ENCODE measurements at places on chromosomes 2 and 18.
A peak's percentile ranks its signal among the peaks of the same experiment; 100 is the strongest.

DNA sequence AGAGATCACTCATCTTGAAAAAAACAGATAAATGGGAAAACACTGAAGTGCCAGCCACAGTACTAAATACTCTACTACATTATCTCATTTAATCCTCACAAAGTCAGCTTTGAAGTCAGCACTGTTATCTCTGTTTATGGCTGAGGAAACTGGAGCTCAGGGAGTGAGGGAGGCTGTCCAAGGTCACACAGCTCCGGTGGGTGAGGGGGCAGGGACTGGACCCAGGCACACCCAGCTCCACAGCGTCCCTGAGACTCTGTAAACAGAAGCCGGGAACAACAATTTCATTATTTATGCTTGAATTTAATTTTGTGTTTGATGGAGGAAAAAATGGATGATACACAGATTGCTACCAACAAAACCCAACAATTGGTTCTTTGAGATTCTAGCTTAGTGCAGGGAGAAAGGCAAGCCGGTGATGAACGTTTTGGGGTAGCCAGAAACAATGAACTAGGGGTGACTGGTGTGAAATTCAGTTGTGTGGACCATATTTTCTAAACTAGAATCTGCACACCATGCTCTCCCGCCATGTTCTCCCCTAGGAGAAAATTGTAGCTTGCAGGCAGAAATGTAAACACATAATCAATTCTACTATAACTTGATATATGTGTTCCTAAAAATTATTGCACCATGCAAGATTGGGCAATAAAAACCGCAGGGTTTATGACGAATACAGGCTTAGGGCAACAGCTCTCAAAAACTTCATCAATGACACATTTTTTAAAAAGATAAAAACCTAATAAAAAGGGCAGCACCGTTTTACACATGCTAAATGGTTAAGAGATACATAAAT, at the start of gene GREB1:
TSS of gene GREB1 (plus strand) at position 768 of the 793 bp plus-strand sequence. CDS start 22,570 bp downstream, outside the sequence.
- DNase-seq, result no peak

DNA sequence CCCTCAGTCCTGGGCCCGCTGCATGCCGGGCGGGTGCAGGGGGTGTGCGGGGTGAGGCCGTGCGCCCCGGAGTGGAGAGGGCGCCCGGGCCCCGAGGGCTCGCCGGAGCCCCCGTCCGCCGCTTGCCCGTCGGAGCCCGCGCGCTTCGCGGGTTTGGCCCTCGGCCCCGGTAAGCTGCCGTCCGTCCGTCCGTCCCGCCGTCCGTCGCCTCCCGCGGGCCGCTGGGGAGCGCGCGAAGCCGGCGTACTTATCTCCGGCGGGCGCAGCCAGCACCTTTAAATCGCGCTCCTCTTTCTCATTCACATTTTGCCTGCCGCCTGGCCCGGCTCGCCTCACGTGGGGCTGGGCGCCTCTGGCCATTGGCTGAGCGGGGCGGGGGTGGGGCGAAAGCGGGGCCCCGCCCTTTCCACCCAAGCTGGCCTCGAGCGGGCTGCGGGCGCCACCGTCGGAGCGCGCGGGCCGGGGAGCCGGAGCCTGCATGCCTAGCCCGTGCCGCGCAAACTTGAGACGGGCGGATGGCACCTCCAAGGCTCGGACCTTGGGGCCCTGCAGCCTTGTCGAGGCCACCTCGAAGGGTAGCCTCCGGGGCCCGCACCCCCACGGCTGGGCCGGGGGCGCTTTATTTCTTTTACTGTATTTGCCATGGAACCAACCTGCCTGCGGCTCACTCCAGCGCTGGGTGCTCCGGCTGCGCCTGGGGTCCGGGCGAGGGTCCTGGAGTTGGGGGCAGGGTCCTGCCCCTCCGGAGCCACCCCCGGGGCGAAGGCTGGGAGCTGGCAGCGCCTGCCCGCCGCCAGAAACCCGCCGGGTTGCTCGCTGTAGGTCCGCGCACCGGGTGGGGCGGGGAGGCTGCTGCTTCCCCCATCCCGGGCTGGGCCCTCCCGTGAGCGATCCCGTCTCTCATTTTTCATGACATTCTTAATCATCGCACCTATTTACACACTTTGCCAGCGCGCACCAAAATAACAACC, at the start of gene GBX2:
TSS of gene GBX2 (minus strand) at position 277 of the 971 bp plus-strand sequence. CDS start 415 bp downstream, outside the sequence.
- DNase-seq, result peak; percentile 17

DNA sequence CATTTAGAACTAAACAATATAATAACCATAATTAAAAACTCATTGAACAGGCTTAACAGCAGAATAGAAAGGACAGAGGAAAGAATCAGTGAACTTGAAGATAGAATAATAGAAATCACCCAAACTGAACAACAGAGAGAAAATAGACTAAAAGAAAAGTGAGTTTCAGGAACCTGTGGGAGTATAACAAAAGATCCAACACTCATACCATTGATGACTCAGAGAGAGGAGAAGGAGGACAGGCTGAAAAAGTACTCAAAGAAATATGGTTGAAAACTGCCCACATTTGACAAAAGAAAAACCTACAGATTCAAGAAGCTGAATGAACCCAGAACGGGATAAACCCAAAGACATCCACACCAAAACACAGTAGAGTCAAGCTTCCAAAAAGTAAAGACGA, 54.2 kb upstream of the FMNL2 start:
- no peak for DNase-seq

- DNase-seq, result peak; percentile 39
Measured at GRCh38 chr2:239934571-239935171, 90.5 kb downstream of the NDUFA10 start.

DNA sequence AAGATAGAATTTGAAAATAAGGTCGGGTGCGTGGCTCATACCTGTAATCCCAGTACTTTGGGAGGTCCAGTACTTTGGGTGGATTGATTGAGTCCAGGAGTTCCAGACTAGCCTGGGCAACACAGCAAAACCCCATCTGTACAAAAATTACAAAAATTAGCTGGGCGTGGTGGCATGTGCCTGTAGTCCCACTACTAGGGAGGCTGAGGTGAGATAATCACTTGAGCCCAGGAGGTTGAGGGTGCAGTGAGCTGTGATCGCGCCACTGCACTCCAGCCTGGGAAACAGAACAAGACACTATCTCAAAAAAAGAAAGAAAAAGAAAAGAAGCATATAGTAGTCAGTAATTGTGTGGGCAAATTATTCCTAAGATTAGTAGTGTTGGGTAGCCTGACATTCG, 194.2 kb upstream of the ALPP start:
- DNase-seq, result no peak

DNA sequence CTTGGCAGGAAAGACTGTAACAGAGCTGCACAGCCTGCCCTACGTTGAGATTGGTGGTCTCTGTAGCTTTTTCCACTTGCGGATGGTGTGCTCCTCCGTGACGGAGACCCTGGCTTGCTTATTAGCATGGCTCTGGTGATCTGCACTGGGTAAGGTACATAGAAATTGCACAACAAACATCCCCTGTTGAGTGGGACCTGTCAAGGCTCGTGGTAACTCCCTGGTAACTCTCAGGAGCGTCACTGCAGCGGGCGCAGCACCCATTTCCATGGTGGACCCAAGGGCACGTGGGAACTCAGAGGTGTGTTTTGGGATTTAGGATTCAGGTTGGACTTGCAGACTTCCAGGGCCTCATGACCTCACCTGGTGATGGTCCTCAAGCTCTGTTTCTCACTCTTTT, 1.1 kb downstream of the TRAF3IP1 start:
- no peak for DNase-seq

DNA sequence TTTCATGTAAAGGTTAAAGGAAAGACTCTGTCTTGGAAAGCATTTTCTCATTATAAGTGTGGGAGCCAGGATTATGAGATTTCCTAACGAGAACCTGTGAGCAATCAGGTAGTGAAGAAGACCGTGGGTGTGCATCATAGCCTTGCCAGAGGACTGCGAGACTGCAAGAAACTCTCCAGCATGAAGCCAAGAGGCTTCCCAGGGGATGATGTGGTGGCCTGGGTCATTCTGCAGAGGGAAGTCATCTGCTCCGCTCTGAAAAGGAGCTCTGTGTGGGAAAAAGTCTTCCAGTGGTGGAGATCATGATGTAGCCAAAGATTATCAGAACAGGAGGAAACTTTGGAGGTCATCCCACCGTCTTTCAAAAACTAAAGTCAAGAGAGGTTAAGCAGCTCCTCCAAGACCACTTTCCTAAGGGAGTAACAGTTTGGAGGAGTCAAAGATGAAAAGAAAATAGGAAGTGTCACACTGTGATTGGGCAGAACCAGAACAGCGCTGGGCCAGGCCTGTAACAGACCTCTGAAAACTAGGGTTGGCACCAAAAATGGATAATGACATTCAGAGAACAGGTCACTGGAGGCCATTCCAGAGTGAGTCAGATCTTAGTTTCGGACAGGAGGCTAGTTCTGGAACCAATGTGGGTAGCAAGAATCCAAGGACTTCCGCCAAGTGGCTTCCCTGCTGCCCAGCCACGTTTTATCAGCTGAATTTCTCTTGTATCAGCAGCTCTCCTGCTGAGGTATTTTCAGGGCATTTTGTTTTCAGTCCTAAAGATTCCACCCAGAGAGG, 113.0 kb downstream of the LRATD1 start:
- no peak for DNase-seq

DNA sequence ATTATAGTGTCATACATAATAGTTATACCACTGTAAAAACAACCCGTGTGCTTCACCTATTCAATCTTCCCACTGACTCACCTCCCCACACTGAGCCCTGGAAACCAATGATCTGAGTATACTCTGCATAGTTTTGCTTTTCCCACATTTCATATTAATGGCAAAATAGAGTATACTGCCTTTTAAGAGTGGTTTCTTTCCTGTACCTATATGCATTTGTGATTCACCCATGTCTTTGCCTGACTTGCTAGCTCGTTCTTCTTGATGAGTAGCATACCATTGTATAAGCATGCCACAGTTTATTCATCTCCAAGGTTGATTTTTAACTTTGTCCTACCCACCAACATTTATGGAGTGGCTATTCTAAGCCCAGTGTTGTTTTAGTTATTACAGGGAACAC, 686.4 kb downstream of the PLCL1 start:
- no peak for DNase-seq

GRCh38 chr2:34098256-34098655, 499.2 kb upstream of the FAM98A start:
- no peak for DNase-seq

- DNase-seq, result no peak
Measured at GRCh38 chr2:62391696-62392095, 114.3 kb downstream of the TMEM17 start.

GRCh38 chr2:15159751-15160177, 401.4 kb downstream of the NBAS start:
- peak; percentile 66 for DNase-seq

DNA sequence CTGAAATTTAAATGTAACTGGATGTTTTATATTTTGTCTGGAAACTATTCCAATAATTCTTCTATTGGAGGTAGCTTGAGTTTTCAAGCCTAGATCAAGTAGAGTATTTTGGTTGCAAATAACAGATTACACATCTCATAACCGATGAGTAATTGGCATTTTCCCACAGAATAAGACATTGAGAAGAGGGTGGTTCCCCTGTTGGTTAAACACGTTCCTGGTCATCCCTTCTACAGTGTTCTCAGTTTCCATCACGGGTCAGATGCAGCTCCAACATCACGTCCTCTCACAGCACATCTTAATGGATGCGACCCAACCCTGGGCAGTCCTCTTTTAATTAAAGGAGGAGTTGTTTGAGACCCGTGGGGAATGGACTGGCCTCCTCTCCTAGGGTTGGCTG, 149.0 kb upstream of the ZNF516 start:
- DNase-seq, result no peak

DNA sequence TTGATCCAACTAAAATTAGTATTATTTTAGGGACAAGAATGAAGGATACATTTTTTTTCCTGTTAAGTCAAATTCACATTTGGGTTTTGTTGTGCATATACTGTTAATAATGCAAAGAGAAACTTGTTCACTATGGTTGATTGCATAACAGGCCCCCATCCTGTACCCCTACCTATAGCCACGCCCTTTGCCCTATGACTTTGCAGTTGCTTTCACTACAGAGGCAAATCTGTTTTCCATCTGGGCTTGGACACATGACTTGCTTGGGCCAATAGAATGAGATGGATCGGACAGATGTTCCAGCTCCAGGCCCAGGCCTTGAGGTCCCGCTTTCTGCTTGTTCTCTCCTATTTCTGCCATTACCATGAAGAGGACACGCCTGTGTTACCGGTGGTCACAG, 278.5 kb upstream of the HNRNPA3 start:
- DNase-seq, result no peak

GRCh38 chr18:60413944-60414547, 41.5 kb upstream of the MC4R start:
- peak; percentile 7 for DNase-seq

DNA sequence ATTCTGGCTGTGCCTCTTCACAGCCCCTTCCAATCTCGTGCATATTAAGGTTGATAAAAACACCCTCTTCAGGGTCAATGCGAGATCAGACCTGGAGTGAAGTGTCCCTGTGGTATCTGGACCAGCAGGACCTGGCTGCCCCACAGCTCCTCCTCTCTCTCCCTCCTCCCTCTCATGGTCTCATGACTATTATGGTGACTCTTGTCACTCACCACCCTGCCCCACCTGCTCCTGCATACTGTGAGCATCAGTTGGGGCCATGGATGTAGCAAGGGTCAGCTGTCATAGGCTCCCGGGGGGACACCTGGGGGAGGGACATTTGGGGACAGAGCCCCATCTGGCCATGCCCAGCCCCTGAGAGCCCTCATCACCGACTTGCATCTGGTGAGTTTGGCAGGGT, 50.2 kb downstream of the ODC1 start:
- DNase-seq, result no peak

DNA sequence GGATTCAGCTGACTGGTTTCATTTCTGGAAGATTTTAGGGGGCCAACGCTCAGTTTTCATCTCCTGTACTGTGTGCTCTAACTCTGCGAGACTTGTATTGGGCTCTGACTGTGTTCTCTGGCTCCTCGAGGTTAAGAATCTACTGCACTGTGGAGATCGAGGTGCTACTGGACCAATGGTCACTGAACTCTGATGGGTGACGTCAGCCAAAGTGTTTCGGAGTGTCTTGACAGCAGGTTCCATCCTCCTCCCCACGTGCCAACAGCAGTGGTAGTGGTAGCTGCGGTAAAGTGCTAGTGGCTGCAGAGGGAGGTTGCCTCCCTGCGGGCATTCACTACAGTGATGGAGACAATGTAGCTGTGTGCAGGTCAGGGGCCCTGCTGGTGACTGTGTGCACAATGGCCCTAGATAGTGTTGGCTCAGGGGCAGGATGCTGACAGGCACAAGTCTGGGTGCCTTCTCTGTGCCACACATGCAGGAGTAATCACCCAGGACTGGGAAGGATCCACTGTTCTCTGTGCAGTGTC, 705.7 kb upstream of the DDX18 start:
- no peak for DNase-seq

DNA sequence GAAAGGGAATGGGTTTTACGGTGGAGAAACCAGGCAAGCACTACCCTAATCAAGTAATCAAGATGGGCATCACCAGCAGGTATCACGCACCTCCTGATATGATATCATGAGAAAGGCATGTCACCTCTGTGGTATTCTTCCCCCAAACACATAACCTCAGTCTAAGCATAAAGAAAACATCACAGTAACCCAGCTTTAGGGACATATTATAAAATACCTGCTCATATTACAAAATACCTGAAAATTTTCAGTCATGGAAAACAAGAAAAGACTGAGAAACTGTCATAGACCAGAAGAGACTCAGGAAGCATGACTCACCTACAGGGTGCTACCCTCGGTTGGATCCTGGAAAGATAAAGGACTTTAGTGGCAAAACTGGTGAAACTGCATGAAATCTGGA, 30.5 kb downstream of the GCKR start:
- DNase-seq, result no peak
